COR-L47 (cell line): ENCODE measurements at places on chromosomes 3 and 15.
A peak's percentile ranks its signal among the peaks of the same experiment; 100 is the strongest.

GRCh38 chr3:17137321-17137826 is 252.6 kb downstream of the PLCL2 start:
- no peak for DNase-seq

DNA sequence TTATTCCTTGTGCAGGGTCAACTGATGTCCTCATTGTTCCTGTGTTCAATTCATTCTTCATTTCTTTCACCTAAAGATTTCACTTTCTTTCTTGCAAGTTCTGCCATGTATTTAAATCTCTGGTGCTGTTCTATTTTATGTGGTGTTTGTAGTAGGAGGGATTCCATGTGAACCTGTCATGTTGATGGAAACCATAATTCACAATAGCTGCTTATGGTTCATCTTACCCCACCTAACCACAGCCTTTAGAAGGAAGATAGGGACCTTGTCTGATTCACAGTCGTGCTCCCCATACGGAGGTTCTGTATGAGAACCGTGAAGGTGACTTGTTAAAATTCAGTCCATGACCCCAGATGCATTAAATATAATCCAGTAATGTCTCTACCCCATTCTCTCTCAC is 21.9 kb downstream of the SLCO2A1 start:
- no peak for DNase-seq

- peak; percentile 60 for DNase-seq
These were observed 1.6 kb upstream of the WDR82 start for GRCh38 chr3:52280050-52280461.

GRCh38 chr3:164233951-164234350 is 844.3 kb downstream of the SI start:
- DNase-seq = no peak

DNA sequence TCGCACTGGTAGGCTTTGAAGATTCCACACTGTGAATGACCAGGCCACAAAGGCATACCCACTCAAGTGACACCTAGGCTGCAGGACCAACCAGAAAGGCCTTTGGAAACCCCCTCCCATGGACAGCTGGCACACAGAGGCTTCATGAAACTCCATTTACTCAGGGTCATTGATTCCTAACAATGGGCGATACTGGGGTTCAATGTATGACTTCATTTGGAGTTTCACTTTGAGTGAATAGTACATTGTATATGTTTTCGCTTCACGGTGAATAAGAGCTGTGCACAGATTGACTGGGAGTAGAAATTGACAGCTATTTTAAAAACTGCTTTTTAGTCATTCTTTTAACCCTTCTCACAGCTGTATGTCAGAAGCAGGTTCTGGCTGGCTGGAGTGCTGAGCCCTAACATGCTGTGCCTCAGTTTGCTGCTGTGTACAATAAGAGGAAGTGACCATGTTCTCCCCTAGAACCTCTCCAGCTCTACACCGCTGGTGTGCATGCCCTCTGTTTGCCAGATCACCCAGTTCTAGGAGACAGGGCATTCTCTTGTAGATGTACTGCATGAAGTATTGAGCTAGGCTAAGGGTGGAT is 15.4 kb upstream of the CX3CR1 start:
- no peak for DNase-seq
